Upper lobe of left lung (tissue), 6 donors: ENCODE measurements at places on chromosomes 12 and 14.

GRCh38 chr14:77258566-77258965 is 12.4 kb downstream of the NGB start:
- no peak for DNase-seq

GRCh38 chr14:88879022-88879421 is 54.6 kb downstream of the TTC8 start:
- DNase-seq, result no peak

GRCh38 chr14:23877111-23877510 is 76.5 kb upstream of the DHRS4 start:
- DNase-seq, result no peak

- no peak for DNase-seq
Measured at GRCh38 chr14:65462411-65462810, 49.9 kb downstream of the FUT8 start.

- peak; percentile 91 for DNase-seq
Measured at GRCh38 chr12:1606021-1606622, 11.7 kb upstream of the FBXL14 start.

GRCh38 chr12:24500831-24501230 is 448.1 kb downstream of the BCAT1 start:
- no peak for DNase-seq

- DNase-seq, result peak; percentile 42
Measured at GRCh38 chr12:104219908-104220404, 4.4 kb downstream of the TXNRD1 start.

DNA sequence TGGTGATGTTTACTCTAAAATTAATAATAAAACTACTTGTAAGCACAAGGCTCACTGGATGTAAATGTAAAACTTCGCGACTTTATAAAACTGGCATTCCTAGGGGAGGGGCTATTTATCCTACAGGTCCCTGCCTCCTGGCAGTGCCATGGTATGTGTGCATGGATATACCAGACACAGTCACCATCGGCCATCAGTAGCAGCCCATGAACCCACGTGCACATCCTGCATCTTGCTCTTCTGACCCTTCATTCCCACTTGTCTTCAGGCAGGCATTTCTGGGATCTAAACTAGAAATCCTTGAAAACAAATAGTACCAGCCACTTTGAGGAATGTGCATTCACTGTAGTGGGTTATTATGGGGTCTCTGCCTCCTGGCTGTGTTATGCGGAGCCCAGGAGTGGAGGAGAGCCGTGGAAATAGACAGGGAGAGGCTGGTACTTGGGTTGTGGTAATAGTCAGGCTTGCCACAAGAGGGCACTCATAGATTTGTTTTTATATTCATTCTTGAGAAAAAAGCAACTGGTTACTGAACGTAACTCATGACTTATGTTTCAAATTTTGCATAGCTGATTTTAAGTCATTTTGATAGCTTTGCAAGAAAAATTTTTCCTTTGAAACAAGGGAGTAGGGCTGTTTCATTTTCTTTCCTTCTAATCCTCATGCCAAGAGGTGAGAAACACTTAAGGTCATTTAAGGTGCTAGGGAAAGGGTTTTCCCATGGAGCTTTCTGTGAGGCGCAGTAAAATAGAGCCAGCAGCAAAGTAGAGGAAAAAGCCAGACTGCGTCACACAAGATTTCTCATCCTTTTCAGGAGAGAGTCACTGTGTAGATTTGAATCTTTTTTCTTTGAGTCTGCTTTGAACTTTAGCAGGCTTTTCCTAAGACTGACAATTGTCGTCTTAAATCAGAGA is 17.4 kb upstream of the GALNT16 start:
- DNase-seq, result no peak

DNA sequence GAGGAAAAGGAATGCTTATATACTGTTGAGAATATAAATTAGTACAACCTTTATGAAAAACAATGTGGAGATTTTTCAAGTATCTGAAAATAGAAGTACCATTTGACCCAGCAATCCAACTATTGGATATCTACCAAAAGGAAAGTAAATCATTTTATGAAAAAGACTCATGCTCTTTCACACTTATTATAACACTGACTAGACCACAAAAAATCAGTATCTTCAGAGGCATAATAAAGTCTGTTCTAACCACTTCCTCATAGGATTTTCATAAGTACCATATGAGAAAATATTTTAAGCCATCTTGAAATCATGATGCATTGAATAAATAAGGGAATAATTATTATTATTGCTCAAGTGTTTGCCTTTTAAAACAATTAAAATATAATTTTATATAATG is 90.8 kb downstream of the SLCO1B1 start:
- no peak for DNase-seq

GRCh38 chr14:89401241-89401640 is 15.8 kb downstream of the FOXN3 start:
- DNase-seq, result no peak

DNA sequence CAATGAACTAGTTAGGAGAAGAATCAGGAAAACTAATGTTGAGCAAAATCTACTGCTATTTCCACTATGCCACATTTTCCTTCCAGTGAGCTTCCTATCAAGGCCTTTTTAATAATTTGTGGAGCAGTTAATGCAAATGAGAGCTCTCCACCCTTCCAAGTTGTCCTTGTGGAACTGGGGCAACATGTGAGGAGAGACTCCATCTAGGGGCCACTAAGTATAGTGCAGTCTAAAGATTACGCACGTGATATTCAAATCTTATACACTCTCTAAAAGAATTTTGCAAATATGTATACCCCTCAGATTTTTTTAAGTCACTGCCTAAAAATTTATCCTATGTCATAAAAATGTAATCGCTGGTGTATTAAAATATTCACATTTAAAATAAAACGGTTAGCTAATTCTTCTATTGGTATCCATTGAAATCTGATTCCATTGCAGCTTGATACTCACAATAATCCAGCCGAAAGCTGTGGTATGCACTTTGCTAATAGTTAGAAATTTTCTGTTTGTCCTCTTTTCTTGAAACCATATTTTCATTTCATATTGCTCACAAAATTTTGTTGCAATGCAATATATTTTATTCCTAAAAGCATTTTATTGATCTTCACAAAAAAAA is 100.1 kb downstream of the PAH start:
- DNase-seq, result no peak

- DNase-seq, result no peak
Measured at GRCh38 chr12:112906712-112907414, at the start of gene OAS1. Gene OAS1 (plus strand): TSS chr12:112906962. CDS start chr12:112907040, 78 bp downstream.

DNA sequence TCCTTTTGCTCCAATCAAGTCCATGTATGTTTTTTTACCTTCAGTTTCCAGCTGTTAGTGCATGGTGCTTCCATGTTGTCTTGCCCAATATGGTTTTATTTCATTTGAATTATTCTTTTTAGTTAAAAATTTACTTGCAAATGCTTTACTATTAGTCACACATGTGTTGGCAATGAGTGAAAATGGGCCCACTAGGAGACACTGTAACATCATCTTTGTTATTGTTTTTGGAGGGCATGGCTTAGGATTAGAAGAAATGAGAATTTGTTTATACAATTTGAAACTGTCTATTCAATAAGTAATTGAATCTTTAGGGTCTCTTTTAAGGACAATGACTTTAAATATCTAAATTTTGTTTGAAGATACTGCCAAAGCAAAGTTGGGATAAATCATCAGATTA is 133.7 kb downstream of the BRMS1L start:
- no peak for DNase-seq

- no peak for DNase-seq
Measured at GRCh38 chr14:41868396-41868795, 261.7 kb downstream of the LRFN5 start.

GRCh38 chr12:42780671-42781070 is 191.1 kb upstream of the PRICKLE1 start:
- DNase-seq, result no peak

- DNase-seq, result no peak
Measured at GRCh38 chr14:39704594-39704993, 272.4 kb upstream of the FBXO33 start.

DNA sequence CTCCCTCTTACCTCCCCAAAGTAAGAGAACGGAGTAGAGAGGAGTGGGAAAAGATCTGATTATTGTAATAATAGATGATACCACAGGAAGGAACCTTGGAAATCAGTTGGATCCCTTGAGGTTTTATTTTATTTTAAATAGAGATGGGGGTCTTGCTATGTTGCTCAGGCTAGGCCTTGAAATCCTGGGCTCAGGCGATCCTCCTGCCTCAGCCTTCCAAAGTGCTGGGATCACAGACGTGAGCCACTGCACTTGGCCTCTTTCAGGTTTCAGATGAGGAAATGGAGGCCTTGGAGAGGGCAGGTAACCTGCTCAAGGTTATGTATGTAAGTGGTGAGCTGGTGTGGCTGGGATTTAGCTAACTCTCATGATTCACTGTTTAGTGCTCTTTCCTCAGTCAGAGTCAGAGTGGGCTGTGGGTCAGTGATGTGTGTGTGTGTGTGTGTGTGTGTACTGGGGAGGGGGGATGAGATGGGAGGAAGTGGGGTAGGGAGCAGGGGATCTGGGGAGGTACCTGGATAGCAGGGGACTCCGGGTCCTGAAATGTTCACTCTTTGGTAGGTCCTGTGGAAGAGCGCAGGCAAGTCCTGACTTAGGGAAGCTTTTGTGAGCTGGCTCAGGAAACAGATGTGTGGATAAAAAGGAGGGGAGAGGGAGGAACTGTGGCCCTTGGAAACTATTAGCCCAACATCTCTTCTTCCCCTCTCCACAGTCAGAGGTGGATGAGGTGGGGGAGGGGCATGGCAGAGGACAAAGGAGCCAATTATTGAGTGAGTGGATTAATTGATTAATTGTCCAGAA is 4.7 kb upstream of the CISTR start:
- DNase-seq, result no peak

DNA sequence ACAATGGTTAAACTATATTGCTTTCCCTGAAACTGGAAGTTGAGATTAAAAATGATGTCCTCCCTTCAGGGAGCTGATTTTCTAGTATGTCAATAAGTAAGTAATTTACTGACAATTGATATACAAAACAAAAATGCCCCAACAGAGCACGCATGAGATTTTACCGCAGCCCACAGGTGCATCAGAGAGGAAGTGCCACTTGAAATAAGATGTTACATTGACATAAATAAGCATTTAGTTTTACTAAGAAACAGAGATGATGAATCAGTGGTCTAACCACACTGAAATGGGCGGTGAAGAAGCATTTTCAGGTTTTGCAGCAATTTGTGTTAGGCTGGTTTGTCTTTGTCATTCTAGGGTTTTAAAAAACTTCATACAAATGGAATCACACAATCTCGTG is 8.8 kb upstream of the CLECL1 start:
- DNase-seq, result no peak

DNA sequence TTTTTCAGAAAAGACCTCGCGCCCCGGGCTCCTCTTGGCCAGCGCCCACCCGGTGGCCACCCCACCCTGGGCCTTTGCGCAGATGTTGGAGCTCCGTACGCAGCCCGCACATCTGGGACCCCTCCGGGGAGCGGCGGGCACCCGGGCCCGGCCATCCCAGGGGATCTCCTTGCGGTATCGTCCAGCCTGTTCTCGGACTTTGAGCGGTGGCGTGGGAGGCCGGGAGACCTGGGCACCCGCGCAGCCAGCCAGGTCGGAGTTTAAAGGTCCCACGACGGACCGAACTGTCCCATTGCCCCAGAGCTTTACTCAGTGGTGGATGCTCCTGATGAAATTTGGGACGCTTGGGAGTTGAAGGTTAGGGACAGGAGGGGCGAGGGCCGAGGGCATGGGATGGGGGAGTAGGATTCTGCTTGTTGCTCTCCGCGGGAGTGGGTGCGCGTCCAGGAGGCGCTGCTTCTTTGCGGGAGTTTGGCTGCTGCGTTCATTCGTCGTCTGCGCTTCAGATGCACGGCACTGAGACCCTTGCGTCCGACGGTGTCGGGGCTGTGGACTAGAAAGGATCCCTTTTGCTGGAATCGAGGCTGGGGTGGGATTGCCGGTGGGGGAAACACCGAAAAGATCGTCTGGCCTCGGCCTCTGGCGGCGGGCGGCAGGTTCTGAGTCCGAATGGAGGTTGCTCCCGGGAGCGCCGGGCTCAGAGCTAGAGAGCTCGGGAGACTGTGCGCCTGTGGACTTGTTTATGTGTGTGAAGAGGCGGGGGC is 1.4 kb downstream of the NTF3 start:
- DNase-seq, result no peak

DNA sequence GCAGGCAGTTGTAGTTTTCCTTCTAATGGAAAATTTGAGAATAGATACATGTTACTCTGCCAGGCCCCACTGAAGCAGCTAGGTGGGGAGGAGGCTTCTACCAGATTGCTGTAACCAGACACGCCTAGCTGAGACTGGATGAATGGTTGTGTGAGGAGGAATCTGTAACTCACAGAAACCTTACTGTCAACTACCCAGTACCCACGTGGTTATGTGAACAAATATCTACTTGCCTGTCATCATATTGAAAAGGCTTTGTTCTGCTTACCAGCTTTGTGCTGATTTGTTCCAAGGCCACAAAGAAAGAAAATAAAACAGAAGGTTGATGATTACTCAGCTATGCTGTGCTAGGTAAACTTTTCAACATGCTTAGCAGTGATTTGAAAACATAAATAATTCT is 167.2 kb downstream of the CAPZA3 start:
- DNase-seq, result no peak

DNA sequence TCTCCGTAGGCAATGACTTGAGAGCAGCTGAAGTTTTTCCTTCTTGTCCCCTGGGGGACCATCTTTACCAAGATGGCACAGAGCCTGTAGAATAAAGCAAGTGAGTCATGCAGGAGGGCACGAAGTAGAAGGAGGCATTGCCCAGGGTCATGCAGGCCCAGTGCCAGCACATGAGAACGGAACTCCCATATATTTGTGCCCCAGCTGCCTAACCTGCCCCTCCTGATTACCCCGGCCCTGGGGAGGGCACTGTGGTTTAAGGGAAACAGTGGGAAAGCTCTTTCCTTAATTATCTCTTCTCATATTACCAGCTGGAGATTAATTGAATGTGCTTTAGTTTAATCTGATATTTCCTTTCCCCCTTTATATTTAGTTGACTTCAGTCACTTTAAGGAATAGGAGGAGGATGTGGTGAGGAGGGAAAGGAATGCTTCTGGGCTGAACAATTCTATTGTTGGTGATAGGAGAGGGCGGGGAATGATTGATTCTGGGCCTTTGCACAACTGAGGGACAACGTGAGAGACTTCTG is 51.9 kb downstream of the RASSF8 start:
- DNase-seq, result no peak

DNA sequence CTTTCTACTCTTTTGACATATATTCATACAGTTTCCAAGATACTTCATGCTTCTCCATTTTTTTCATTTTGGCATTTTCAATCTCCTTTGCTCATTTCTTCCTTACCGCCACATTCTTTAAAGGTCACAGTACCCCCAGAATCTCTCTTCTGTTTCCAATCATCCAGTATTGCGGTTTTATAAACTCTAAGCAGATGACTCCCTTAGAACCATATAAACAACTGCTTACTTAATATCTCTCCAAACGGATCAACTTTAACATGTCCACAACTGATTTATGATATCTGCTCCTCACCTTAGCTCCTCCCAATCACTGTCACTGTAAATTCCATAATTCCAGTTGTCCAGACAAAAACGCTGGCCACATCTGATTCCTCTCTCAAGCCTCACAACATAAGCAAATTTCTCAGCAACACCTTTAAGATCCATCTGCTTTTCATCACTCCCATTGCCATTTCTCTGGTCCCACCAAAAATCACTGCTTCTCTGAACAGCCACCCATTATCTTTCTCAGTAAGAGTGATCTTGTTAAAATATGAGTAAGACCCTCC is 49.6 kb downstream of the HNRNPC start:
- DNase-seq, result no peak

- DNase-seq, result no peak
Measured at GRCh38 chr12:45934956-45935355, 55.4 kb downstream of the SCAF11 start.

- DNase-seq, result no peak
Measured at GRCh38 chr12:126271159-126271558, 1205.9 kb downstream of the AACS start.
